ENCODE measurements at places on chromosomes 4 and X. TPM values are rescaled to one million over a fixed set of nuclear protein-coding genes. Genes with fewer than 3 reads are reported as not detected.

Gene USP26
- total RNA-seq = not detected

Gene ERCC6L
- total RNA-seq = 1.4 TPM

Gene GASK1B
- total RNA-seq = 16.3 TPM

Gene GRIA2
- total RNA-seq = not detected

Gene DCAF8L2
- not detected for total RNA-seq

Gene NPY5R
- not detected for total RNA-seq

Gene CASP6
- total RNA-seq = 30.5 TPM

Gene STATH
- total RNA-seq = not detected

Gene GAGE10
- not detected for total RNA-seq

Gene FAM9C
- total RNA-seq = not detected
